ENCODE measurements at places on chromosomes 5 and 9.

GRCh38 chr9:86822006-86822801 is 125.1 kb downstream of the GAS1 start:
- DNase-seq: no peak

GRCh38 chr5:180590543-180591310 is 572 bp downstream of the SCGB3A1 start:
- DNase-seq: no peak

GRCh38 chr9:135230386-135230765 is 142.9 kb downstream of the OLFM1 start:
- no peak for DNase-seq

GRCh38 chr5:54867310-54867944 is 118.0 kb downstream of the ESM1 start:
- peak; percentile 65 for DNase-seq

- DNase-seq: peak; percentile 98
Observed at GRCh38 chr9:120714088-120714845, at the start of gene MEGF9. Gene MEGF9 (minus strand): TSS chr9:120714470. CDS start chr9:120714358, 112 bp downstream.

DNA sequence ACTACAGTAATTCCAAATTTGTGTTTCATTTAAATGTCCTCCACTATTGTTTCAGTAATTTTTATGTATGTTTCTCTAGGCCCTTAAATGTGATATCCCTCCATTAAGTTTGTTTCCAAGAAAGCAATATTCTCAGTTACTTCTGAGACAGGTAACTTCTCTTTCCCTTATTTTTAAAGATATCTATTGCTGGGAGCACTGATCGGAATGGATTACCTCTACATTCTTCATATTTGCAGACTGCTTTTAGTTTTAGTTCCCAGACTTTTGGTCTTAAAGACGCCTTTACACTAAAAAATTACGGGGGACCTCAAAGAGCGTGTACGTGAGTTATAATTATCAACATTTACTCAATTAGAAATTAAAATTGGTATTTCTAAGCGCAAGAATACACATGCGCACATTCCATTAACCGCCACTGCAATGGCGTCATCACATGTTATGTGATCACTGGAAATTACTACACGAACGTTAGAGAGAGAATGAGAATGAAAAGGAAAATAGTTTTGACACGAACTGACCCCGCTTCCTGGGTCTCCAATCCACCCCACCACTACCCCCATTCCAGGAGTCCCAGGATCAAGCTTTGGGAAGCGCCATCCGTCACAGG is 519 bp upstream of the RAD50 start:
- no peak for DNase-seq

DNA sequence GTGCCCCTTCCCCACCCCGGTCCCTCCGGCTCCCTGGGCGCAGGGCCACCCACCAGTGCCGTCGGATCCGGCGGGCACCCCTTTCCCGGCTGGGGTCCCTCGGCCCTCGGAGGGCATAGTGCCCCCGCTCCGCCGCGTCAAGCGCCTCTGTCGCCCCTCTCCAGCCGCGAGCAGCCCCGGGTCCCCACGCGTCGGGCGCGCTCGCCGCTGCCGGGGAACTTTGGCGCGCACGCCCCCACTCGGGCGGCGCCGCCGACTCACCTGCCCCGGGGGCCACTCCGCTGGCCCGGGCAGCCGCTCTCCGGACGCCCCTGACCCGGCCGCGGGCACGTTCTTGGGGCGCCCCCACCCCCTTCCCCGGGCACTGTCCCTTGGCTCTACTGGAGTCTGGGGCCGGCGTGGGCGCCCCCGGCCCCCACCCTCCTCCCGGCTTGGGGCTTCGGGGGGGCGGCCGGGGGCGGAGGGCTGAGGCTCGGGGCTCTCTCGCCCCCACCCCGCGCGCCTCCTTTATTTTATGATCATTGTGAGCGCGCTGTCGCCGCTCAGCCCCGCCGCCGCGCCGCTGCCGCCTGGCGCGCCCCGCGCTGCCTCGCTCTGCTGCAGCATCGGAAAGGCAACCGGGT is 1.1 kb upstream of the FAM78A start:
- DNase-seq: no peak

DNA sequence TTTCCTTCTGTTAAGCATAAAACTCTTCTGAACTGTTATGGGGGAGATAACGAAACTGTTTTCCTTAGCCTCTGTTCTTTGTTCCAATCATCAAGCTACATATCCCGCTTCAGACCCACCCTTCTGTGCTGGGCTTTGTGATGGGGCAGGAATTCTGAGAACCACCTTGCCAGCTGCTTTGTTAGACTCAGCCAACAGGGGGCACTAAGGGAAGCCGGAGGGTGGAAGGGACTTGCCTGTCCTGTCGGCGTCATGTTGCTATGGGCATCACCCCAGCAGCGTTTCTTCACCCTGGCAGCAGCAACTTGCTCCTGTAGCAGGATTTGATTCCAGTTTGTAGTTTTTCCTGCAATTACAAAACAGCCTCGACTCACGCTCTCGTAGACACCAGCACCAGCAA is 169.1 kb downstream of the CAAP1 start:
- DNase-seq: no peak

DNA sequence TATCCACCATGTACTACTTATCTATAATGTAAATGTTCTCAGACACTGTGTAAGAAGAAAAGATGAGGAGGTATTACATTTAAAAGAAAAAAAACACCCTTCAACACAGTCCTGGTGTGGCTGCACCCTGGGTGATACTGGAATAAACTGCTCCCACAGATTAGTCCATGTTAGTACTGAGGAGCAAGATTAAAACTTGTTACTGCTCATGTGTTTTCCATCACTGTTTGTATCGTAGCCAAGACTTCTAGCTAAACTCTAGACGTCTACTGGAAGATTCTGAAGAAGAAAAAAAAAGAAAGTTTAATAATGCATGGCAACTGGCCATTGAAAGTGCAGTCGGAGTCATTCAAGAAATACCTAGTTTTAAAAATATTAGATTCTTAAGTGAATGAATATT is at the start of gene ASPN:
Gene ASPN (minus strand): TSS at position 178 of the 400 bp plus-strand sequence.
- peak; percentile 79 for DNase-seq

GRCh38 chr5:178187014-178187413 is at the start of gene GMCL2:
Gene GMCL2 (minus strand): TSS chr5:178187371. CDS start chr5:178187299, 72 bp downstream.
- DNase-seq: no peak

DNA sequence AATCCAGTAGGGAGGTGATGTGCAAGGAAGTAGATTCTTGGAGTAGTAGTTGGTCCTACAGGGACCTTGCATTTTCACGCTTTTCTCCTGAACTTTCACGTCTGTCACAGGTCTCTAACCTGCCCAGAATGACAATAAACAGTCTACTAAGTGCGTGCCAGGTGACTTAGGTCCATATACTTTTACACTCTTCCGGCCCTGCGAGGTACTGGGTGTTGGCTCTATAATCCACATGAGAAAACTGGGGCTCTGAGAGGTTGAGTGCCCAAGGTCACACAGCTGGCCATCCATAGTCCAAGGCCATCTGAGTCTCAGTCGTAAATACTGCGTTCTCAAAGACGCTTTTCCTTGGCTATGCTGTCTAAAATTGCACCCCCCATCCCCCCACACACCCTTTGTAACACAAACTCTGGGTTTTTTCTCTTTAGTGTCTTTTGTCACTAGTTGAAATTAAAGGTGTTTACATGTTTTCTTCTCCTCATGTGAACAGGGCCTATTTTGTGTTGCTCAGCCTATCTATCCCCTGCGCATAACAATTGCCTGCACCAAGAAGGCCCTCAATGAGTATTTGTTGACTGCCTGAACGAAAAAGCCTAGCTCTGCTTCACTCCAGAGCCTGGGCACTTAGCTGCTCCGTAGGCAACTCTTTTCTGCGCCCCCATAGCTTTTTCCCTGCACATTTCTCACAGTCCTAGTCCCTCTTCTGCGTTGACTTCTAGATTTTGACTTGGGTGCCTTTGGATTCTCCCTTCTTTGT is 943 bp downstream of the SFXN1 start:
- DNase-seq: no peak

DNA sequence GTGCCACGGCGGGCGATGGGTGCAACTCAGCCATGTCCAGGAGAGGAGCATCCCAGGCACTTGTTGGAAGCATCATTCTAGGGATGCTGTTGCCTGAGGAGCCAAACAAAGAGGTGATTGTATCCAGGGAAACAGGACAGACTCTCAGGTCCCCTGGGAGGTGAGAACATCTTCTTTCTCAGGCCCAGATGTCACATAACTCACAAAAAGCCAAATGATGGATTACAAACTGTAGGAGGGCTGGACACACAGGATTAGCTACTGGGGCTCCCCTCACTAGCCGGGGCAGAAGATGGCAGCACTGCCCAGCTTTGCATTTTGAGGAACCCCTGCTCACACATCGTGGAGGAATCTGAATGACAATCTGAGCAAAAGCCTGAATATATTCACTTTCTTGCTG is 64.7 kb upstream of the NFIL3 start:
- DNase-seq: no peak

DNA sequence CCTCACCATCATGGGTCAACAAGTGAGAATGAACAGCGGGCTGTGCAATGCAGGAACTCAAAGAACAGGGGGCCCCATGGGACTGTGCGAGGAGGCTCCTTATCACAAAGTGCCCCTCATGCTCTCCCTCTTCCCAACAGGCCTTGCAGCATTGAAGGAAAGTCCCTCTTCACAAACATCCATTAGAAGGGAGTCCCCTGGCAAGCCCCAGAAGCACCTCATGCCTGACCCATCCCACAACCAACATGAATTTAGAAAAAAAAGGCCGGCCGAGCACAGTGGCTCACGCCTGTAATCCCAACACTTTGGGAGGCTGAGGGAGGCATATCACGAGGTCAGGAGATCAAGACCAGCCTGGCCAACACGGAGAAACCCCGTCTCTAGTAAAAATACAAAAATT is 122.6 kb upstream of the FSTL4 start:
- DNase-seq: no peak

DNA sequence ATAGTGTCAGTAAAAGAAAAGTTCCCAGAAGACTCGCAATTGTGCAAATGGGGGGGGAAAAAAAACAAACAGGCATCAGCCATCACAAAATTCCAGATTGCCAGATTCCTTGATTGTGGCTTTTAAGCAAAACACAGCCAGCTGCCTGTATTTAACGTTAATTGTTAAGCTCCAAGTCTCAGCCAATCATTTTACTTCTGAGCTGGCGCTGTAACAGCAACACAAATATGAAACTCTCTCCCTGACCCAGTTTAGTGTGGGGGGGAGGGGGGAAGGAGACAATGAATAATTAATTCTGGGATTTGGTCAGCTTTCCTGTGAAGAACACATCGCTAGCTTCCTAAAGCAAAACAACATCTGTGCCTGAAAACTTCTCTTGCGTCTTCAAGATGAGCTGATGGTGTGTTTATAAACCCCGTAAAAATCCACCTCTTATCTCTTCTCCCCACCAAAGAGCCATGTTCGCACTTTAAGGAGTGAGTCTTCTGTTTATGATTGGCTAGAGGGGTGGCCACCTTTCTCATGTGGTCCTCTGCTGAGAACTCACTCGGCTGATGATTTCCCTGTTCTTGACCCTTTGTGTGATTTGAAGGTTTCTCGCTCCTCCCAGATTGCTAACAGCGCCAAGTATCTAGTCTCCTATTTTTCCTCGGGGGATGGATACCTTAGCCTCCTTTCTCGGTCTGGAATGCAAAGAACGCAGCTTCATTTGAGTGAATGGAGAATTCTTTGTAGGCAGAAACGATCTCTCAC is 160.2 kb upstream of the DAPK1 start:
- DNase-seq: peak; percentile 55

DNA sequence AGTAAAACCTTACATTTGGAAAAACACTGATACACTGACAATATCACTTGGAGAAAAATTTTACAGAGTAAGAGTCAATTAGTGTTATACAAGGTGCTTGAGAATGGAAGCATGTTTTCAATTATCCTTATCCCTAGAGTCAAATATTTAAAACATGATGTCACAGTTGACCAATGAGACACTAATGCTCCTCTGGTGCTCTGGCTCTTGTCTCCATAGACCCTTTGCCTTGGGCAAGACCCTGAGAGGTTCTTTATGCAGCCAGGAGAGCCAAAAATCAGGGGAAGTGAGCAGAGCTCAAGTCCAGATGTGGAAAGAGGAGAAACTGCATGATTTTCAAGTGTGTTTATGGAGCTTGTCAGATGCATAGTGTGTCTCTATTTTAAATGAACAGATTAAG is 153.9 kb downstream of the MARCHF11 start:
- peak; percentile 25 for DNase-seq

- DNase-seq: peak; percentile 84
Observed at GRCh38 chr5:77423022-77423750, 68.9 kb downstream of the WDR41 start.

DNA sequence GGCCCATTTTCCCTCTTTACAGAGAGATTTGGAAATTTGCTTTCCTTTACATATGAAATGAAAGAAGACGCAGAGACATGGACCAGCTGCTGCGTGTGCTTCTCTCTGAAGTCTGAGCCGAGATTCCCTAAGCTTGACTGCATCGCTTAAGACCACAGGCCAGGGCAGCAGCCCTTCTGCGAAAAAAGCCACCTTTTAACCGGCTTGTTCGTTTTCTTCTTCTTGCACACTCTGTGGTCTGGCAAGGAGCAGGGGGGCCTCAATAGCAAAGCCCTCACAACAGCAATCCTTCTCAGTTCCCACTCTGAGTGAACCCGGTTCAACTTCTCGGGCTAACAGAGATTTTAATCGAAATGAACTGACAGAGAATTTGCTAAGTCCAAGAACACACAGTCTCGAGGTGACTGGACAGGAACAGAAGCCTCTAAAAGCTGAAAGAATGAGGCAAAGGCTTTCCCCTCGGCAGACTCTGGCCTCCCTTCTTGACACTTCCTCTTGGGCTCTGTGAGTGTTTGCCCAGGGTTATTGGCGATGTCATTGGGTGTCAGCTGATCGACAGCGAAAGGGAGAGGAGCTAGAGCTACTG is 512.9 kb upstream of the KLF4 start:
- peak; percentile 42 for DNase-seq

DNA sequence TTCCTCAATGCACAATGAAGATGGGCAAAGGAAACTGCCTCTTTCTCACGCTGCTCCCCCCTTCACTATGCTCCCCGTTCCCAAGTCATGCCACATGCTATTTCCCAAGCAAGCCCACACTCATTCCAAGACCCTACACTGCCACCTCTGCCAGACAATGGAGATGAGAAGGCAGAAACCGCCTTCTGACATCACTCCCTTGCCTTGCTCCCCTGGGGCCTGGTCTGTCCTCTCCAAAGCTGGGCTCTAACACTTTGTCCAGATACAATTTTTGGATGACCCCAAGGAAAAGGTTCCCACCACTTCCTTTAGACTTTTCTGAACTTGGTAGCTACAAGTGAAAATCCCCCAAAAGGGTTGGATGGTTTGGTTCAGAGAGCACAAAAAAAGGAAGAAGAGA is 7.2 kb upstream of the ADRA1B start:
- DNase-seq: no peak

DNA sequence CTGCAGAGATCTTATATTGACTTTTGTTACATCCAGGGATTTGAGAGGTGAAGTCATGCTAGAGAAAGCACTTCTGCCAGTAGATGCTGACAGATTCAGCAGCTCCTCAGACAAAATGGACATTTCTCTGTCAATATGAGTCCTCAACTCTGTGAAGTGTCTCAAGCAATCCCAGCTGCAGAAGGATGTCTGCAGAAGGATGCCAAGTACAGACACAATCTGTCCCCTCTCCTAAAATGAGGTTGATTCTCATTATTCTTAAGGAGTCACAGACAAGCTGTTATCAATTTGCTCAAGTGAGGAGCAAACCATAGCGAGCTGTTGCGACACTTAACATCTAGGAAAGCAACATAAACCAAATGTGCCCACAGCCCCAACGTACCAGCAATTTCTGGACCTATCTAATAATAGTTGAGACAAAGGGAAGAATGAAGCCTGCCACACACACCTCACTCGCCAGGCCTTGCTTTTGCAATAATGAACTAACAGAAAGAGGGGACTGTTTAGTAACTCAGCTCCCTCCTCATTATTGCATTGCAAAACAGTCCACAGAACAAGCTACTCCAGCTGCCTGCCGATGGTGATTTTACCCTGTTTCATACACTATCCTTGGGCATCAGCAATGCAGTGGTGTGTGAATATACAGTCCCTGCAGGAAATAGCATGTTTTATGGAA is 364.2 kb upstream of the PDE4D start:
- no peak for DNase-seq
